Right atrium auricular region (tissue), 2 donors: ENCODE measurements at places on chromosomes 11 and 22.

DNA sequence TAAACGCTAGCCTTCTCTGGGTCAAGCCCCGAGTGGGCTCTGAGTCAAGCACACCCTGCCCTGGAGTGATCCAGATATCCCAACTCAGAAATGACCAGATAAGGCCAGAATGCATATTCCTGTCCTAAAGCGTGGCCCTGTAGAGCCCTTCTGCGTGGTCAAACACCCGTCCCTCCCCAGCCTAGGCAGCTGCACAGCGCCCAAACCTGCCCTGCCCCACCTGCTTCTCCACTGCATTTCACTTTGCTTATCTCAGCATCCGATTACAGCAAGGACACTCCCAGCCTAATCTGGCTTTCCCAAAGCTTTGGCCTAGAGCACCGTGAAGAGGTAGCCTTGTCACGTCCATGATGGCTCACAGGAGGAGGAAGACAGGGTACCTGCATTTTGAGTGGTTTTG is 11.9 kb upstream of the TMPRSS4 start:
- no peak for DNase-seq

DNA sequence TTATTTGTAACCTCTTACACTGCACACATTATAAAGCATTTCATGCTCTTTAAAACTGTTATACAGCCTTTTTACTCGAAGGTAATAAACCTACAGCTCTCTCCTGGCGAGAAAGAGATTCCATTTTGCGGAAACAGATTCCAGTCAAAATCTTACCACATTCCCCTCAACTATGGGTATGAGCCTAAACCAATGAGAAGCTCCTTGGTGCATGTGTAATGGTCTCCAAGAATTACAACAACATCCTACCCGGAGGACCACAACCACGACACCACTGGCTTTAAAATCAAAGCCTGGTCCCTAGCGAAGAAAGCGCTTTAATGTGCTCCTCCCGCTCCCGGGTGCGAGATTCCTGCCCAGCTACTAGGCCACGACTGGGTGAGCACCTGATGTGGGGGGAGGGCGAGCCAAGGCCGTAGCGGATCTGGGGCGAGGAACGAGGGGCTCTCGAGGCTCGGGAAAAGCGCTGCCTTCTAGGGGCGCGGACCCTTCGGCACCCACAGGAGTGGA is 821 bp downstream of the CELF1 start:
- DNase-seq: no peak

GRCh38 chr11:90355200-90355599 is 132.4 kb upstream of the CHORDC1 start:
- no peak for DNase-seq

DNA sequence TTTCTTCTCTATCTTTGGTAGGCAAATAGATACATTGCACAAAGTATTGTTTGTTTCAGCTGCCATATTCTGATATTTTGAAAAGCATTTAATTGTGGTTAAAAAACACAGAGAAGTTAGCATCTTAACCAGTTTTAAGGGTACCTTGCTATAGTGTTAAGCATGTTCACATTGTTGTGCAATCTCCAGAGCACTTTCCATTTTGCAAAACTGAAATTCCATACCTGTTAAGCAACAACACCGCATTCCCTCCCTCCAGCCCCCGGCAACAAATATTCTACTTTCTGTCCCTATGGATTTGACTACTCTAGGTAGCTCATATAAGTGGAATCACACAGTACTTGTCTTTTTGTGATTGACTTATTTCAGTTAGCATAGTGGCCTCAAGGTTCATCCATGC is 33.9 kb downstream of the CNTF start:
- no peak for DNase-seq

GRCh38 chr11:91796999-91797398 is 427.6 kb upstream of the FAT3 start:
- DNase-seq: no peak

DNA sequence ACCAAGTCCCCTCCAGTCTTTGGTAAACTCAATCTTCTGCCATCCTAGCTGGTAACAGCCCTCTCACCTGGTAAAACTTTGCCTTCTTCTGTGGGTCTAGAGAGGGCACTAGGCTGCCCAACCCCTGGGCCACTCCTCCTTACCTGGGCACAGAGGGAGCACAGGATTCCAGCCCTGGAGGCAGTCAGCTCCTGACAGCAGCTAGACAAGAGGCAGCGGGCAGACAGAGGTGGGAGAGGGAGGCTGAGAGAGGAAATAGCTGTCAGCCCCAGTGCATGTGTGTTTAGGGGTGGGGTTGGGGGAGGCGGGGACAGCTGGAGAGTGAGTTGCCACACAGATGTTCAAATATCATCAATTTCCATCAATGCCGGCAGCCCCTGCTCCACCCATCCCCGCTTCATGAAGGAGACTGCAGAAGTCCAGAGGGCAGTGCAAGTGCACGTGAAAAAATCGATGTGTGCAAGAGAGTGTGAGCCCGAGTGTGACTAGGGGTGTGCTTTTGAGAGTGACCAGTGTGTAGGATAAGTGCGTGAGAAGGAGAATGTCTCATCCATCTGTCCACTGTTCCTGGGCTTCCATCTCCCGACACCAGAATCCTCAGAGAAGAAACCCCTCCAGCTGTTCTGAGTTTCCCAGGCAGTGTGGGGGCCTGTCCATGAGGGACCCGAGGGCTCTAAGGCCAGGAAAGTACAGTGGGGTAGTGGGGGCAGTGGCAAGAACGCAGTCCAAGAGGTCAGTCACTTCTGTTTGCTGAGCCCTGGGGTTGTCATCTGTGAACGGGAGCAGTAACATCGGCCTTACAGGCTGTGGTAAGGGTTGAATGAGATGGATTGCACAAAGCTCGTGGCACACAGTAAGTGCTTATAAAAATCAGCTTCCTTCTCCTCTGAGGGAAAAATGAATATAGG is at the start of gene PTGDR2:
Gene PTGDR2 (minus strand): TSS at position 225 of the 908 bp plus-strand sequence. CDS start 2,228 bp downstream, outside the sequence.
- no peak for DNase-seq

DNA sequence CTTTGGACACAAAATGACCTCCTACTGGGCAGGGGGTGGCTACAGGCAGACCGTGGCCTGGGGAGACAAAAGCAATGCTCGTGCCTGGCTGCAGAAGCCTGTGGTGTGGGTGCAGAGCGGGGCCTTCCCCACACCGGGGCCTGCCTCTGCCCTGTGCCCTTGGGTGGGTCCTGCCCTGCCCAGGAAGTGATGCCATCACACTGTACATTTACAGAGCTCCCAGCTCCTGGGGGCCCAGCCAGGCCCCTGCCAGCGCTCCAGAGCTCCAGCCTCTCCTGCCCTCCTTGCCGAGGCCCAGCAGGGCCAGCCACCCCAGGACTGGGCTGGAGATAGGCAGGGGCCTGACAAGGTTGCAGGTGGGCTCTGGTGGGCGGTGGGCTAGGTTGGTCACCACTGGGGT is 40.1 kb downstream of the MUC5B start:
- DNase-seq: no peak

DNA sequence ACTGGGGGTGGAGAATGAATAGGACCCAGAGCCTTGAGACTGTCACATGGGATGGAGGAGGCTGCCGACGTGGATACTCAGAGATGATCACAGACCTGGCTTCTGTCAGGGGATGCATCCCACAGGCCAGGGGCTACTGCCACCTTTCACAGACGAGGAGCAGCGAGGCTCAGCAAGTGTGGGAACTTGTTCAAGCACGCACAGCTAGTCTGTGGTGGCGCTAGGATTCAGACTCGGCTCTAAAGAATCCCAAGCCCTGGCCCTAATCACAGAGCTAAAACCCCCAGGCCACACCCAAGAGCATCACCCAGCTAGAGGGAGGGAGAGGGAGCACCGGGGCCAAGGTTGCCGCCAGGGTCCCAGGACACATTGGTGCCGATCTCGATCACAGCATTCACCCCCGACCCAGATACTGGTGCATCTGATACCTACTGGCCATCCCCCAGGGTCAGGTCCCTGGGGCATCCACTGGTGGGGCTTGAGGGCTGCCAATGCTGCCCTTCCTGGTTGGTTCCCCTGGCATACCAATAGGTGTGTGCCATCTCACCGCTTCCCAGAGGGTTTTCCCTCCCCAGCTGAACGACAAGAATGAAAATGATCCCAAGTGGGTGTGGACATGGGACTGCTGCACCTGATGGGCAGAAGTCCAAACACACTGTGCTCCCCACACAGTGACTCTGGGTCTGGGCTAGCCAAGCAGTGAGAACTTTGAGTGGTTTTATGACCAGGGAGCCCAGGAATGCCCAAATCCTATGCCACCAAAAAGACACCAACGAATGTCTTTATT is 6.2 kb downstream of the CHST1 start:
- DNase-seq: no peak

DNA sequence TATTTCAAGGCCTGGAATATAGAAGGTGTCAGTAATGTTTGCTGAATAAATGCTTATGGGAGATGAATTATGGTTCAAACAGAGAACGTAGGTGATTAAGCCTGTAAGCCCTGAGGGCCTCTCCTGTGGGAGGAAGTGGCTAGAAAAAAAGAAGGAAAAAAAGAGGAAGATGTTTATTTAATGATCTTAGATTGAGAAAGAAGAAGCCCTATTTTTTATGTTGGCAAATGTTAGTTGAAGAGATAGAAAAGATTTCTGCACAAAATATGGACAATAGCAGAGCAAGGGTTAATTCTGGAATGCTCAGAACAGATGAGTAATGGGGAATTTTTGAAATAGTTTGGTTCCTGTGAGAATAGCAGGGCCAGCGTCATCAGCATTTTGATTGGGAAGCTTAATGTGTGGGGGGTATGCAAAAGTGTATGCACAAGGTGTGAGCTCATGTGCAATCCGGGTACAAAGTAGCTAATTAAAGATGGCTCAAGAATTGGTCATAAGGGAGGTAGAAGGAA is 95.7 kb downstream of the TEAD1 start:
- no peak for DNase-seq

DNA sequence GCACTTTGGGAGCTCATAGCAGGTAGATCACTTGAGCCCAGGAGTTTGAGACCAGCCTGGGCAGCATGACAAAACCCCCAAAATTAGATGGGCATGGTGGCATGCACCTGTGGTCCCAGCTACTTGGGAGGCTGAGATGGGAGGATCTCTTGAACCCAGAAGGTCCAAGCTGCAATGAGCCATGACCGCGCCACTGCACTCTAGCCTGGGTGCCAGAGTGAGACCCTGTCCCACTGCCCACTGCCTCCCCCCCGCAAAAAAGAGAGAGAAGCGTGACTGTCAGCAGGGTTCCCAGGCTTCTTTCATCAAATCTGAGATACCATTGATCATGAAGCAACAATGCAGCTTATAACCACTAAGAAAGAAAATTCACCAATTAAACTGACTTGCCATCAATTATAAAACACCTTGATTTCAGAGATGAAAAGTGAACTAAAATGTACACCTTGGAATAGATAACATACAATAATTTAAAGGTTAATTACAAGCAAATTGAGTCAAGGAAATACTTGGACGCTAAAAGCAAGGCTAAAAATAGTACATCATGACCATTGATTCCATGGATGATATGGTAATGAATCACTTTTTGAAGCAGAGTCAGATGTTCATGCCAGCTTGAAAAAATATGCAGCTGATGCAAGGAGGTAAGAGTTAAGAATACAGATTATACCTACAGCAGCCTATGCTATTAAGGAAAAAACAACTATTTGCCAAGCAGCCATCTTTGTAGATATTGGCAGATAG is 90.8 kb upstream of the ALKBH3 start:
- no peak for DNase-seq

- no peak for DNase-seq
Observed at GRCh38 chr11:44784436-44784760, 57.6 kb downstream of the TSPAN18 start.

DNA sequence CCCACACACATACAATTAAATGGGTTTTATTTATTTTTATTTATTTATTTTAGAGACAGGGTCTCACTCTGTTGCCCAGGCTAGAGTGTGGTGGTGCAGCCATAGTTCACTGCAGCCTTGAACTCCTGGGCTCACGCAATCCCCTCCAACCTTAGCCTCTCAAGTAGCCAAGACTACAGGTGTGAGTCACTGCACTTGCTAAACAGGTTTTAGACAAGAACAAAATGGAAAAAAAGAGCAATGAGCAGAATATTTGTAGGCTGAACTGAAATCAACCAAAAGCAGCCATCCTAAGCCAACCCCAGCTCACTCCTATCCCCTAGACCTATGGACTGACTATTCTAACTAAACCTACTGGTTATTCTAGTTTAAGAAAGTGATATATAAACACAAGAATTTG is 37.8 kb downstream of the MRE11 start:
- DNase-seq: no peak

- no peak for DNase-seq
Observed at GRCh38 chr22:45223304-45224117, 17.2 kb downstream of the KIAA0930 start.

GRCh38 chr11:129366737-129367597 is 8.7 kb upstream of the BARX2 start:
- no peak for DNase-seq

DNA sequence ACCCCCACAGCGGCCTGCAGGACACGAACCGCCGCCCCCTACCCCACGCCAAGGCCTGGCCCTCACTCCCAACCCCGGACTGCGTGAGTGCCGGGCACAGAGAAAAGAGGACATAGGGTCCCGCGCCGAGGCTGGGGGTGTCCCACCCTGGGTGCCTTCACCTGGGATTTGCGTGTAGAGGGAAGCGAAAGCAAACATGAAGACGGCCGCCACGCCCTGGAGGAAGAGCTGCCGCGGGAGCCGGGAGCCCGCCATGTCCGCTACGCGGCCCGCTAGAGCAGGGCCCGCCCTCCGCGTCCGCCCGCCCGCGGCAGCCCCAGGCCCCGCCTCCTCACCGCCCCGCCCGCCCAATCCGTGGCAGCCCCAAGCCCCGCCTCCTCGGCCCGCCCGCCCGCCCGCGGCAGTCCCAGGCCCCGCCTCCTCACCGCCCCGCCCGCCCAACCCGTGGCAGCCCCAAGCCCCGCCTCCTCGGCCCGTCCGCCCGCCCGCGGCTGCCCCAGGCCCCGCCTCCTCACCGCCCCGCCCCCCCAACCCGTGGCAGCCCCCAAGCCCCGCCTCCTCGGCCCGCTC is at the start of gene LMF2:
Gene LMF2 (minus strand): TSS at position 282 of the 570 bp plus-strand sequence. CDS start 27 bp downstream, at position 255.
- peak; percentile 87 for DNase-seq

DNA sequence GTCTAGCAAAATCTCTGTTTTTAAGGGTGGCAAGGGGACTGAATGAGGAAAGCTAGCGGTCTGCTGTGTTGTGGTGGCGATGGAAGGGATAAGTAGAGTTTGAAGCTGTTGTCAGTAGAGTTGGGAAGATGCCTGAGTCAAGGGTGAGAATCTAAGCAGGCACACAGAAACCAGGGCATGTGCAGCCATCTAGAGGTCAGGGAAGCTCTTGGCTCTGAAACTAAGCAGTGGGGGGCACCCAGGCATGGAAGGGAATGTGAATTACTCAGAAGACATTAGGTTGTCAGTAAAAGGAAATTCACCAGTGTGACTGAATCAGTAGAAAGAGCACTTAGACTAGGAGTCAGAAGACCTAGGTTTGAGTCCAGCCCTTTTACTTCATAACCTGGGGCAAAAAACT is 15.4 kb downstream of the BMAL1 start:
- no peak for DNase-seq

DNA sequence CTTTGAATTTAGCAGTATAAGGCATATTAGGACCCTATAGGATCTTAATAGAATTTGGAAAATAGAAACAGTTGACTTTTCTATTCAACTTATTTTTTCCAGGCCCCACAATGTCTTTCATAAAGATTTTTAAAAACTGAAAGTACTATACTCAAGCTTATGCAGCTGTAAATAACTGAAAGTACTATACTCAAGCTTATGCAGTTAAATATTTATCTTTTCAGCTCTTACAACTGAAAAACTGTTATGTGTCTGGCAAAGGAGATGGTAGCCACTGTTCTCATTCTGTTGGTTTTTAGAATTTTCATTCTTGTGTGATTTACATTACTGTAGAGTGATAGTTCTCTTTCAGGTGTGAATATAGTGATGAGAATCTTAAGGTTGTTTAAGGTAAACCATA is 16.5 kb downstream of the HIPK3 start:
- no peak for DNase-seq

- DNase-seq: no peak
Observed at GRCh38 chr22:43826142-43827002, 14.3 kb upstream of the EFCAB6 start.

GRCh38 chr11:33685082-33685481 is 15.5 kb downstream of the C11orf91 start:
- DNase-seq: peak; percentile 50
